ENCODE measurements at places on chromosomes 11 and 22. TPM values are rescaled to one million over a fixed set of nuclear protein-coding genes. Genes with fewer than 3 reads are reported as not detected.

The TMPRSS5 gene
- 0.08 TPM for total RNA-seq

The TRIM66 gene
- 1.7 TPM for total RNA-seq

The TMEM191B gene
- 2.3 TPM for total RNA-seq

The ST14 gene
- 0.56 TPM for total RNA-seq

The SEC14L6 gene
- total RNA-seq: not detected

The TREH gene
- total RNA-seq: not detected
